NCI-H2171 treated with DMSO at 0.1 percent for 48 hours (cell line): ENCODE measurements at places on chromosomes 12 and 14.

- peak; percentile 96 for DNase-seq
Measured at GRCh38 chr12:6372403-6373003, 2.9 kb downstream of the SCNN1A start.

DNA sequence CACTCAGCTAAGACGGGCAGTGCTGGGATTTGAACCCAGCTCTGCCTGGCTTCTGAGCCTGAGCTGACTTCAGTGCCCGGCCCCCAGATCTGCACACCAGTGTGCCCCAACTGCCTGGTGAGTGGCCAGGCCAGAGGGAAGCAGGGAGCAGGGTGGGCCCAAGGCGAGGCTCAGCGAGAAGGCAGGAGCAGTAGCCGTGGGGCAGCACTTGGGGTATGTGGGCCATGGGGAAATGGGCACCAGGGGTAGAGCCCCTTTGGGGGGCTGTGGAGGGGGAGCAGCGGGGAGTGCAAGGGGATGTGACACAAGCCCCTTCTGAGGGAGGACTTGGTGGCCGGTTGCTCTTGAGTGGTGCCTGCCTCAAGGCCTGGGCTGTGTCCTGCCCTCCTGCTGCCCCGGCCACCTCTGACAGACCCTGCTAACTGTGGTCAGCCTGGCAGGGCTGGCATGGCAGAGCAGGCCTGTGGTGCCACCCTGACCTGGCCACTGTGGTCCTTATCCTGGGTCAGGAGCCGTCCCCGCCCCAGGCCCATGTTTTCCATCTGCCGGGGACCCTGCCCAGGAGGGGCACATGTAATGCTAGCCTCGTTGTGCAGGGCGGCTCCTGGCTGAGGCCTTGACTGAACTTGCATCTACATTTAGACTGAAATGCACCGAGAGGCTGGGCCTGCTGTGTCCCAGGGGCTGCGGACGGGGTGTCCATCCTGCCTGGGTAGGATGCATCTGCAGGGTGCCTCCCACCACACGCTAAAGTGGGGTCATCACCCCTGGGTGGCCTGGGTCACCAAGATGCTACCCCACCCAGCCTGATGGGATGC lies 90.5 kb downstream of the KIF26A start:
- DNase-seq, result no peak

DNA sequence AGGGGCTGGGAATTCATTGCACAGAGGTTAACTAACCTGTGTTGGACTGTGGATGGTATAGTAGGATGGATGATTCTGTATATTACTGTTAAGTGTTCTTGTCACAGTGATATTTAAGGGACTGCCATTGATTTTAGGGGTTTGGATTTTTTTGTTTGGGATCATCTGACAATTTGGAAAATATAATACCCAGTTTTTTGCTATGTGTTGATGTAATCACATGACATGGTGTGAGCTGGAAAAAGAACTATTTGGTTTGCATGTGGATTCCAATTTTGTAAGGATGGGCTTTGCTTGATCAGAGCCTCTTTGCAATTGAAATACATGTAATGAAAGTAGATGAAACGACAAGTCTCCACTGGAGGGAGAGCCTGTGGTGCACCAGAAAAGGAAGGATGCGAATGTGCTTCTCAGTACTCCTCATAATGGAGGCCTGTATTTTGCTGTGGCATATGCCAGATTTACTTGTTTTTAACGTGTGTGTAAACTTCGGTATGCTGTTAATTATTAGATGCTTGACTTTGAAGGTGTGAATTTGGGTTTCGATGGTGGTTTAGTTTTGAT lies 2.7 kb downstream of the DYRK2 start:
- DNase-seq, result peak; percentile 29

DNA sequence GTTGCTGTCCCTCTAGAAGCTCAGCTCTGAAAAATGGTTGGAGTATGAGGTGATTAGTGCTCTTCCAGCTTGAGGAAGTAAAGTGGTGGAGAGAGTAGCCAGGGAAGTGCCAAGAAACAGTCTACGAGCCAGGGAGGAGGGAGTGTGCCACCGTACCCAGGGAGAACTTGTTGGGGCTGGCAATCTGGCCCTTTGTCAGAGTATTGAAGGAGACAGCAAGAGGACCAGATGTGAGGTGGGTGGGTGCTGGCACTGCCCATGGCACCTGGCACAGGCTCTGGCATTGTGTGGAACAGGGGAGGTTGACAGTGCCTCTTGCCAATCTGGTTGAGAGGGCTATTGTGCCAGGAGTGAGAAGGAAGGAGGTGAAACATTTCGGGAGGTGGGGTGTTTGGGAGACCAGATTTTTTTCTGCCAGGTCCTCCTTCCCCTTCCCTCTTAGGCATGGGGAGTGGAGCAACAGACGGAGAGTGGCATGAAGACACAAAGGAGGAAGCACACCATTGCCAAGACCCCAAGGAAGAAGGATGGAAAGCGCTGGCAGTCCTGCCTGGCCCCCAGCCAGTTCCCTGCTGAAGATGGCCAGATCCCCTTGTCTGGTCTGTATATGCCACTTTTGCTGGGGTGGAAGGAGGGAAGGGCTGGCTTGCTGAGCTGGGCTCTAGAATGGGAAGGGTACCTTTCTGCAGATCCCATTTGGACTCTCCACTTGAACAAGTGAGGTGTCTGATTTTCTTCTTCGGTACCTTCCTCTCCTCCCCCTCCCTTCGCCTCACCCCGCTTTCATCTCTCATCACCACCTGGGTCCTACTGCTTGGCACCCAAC lies 37.5 kb downstream of the ZFHX2 start:
- peak; percentile 71 for DNase-seq

- DNase-seq, result no peak
Measured at GRCh38 chr12:4154672-4155225, 118.8 kb upstream of the CCND2 start.

GRCh38 chr12:47808574-47809365 lies 10.9 kb downstream of the HDAC7 start:
- no peak for DNase-seq

- peak; percentile 91 for DNase-seq
Measured at GRCh38 chr12:116876151-116876869, 4.9 kb downstream of the HRK start.

- no peak for DNase-seq
Measured at GRCh38 chr12:45666816-45667215, 62.7 kb upstream of the ARID2 start.

DNA sequence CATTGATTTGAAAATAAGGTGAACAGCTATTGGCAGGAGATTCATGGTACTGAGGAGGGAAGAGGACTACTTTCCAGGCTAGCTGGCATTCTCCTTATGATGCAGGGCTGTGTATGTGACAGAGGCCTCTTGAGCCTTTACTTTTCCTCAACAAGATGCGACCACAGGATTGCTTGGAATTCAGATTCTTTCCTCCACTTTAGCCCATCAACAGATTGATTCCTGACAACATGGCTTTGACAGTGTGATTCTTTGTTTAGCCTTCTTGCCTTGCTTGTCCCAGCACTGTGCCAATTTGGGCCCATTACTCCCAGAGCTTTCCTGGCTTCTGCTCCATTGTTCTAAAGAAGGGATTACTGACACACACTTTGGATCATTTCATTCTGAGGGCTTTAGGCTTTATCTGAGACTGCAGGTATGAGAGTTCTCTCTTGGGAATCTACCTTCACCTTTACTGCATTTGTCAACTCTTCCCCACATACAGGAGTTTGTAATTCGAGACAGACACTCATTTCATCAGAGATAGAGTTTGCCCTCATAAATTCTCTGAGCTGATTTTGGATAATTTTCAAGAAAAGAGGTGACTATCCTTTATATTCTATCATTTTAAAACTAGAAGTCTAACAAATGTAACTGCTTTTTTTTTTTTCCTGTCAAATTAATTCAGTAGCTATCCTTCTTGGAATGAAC lies 206.4 kb upstream of the GZMB start:
- DNase-seq, result no peak

DNA sequence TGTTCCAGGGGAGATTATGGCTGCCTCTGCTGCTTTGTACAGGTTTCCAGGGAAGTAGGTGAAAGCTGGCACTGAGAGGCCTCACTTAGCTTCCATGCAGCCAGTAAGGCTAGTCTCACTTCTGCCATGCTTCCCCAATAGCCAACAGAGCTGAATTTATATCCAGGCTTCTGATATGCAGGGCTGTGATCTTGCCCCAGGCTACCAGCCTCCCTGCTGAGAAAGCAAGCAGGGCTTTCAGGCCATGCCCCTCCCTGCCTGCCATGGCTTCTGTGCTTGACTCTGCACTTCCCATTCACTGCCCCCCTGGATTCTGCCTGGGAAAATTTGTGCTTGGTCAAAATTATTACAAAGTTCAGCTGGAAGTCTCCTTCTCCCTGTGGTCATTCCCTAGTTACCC lies 302.1 kb upstream of the FBXO33 start:
- no peak for DNase-seq

GRCh38 chr14:99708449-99708848 lies 24.4 kb downstream of the CYP46A1 start:
- no peak for DNase-seq

DNA sequence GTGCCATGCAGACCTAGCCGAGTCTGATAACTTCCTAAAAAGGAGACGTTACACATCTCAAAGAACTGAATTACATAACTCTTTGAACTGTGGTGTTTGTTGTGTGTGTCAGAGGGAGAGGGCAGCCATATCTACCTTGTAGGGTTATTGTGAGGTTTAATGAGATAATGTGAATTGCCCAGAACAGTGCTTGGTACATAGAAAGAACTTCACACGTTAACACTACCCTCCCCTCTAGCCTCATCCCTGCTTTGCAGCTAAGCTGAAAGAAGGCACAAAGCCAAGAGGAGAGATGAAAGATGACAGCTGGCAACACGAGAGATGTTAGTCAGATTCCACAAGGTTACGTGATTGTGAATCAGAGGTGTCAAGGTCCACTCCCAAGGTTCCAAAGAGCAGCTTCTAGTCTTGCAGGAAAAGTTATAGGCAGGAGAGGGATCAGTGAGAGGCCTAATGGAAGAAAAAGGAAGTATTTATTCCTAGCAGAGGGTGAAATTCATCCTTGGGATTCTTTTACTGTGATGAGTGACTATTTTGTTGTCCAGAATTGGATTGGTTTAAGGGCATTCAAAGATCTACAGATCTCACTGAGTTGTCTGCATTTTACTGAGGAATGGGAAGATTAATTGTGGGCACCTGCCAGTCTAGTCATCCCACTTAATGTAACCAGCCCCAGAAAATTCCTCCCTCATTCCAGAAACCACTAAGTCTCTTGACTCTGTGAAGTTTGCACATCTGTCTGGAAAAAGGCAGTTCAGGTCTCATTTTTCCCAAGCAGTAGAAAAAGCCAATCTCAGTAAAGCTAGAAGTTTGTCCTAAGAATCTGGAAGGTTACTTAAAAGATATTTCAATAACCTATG lies 25.9 kb upstream of the WNK1 start:
- DNase-seq, result peak; percentile 71

DNA sequence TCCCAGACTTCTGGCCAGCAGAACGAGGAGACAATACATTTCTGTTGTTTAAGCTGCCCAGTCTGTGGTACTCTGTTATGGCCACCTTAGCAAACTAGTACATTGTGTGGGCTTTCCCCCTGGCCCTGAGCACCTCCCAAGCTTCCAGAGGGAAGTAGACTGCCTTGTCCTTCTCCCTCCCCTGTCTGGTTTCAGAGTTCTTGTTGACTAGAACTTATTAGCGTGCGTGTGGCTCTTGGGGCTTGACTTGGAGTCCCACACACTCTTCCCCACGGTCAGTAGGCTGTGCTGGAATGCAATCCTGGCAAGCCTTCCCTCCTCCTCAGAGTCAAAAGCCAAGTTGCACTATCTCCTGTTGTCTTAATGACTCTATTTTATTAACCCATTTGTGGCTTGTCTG lies 27.7 kb downstream of the FBLN5 start:
- DNase-seq, result no peak

- no peak for DNase-seq
Measured at GRCh38 chr14:33586806-33587205, 364.1 kb downstream of the EGLN3 start.

DNA sequence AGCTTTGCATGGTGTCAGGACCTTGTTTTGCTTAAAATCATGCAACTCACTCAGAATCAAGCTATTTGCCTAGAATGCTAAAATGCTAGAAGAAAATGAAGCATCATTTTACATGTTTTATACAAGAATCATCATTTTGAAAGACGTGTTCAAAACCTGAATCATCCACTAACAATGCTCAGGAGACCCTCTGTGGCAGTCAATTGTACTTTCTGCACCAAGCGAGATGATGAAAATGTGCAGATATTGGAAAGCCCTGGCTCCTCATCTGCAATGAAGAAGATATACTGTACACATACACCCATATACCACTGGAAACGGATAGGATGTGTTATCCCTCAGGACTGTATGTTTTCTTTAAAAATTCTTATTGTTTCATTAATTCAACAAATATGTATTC lies 92.7 kb downstream of the DYRK2 start:
- DNase-seq, result no peak

DNA sequence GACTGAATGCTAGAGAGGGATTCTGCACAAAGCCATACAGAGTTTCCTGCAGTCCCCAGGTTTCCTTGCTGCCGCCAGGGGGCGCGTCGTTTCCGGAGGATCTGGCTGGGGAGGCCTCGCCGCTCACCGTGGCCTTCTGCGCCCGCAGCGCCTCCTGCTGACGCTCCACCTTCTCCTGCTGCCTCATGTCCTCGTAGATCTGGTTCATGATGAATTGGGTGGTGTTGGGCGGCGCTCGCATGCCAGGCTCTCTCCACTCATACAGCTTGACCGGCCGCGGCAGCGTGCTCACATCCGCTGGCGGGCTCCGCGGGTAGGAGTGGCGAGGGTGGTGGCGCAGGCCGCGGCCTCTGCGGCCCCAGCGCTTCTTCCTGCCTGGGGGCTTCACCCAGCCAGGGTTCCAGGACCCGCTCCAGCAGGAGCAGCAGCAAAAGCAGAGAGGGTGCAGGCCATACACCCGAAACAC lies 987 bp downstream of the CCER1 start:
- no peak for DNase-seq

DNA sequence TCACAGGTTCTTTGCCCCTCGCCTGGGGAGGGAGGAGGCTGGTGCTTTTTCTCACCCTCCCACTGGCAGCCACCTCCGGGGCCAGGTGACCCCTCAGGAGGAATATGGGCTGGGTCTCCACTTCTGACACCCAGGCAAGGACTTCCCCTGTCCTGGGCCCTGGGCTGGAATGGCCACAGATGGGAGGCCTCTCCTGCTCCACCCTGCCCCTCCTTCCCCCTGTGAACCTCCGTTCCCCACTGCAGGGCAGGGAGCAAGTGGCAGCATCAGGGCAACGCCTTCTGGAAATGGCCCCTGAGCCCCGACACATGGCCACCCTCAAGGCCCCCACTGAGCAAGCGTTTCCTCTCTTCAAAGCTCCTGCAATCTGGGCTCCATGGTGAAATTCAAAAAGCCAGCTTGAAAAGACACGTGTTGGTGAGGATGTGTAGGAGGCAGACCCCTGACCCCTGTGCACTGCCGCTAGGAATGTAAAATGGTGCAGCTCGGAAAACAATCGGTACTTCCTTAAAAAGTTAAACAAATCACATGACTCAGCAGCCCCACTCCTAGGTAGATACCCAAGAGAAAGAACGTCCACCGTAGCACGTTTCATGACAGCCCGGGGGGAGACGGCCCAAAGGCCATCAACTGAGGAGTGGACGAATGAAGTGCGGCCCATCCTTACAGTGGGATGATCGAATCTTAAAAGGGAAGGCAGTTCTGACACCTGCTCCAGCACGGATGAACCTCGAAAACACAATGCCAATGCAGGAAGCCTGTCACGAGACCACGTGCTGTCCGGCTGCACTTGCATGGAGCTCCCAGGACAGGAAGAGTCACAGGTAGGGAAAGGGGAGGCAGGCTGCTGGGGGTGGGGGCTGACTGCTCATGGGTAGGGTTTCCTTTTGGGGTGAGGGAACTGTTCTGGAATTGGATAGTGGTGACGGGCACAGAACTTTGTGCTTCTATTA lies 11.5 kb downstream of the XRCC3 start:
- DNase-seq, result no peak
